ENCODE measurements at places on chromosomes 6 and 20. TPM values are rescaled to one million over a fixed set of nuclear protein-coding genes. Genes with fewer than 3 reads are reported as not detected.

DNA sequence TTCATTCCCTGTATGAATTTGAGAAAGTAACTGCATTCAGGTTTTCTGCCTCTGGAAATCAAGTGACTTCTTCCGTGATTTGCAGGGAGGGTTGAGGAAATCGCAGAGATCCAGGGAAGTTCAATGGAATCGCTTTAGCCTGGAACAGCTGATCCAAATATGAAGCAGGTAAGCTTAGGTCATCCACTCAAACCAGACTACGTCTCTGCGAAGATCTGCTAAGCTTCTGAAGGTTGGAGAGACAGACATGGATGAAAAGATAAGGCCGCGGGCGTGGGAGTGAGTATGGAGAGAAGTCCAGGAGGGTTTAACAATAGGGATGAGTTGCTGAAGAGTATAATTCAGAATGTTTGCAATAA is 34.2 kb upstream of the BTN3A2 start:
- H3K4me1 ChIP-seq = peaks cover 63% of the 10 kb centered on the region
- H3K36me3 ChIP-seq = peaks cover 3% of the 10 kb centered on the region
- DNase-seq = no peak
- peak overlapping the region; percentile 74 for H3K4me3 ChIP-seq

DNA sequence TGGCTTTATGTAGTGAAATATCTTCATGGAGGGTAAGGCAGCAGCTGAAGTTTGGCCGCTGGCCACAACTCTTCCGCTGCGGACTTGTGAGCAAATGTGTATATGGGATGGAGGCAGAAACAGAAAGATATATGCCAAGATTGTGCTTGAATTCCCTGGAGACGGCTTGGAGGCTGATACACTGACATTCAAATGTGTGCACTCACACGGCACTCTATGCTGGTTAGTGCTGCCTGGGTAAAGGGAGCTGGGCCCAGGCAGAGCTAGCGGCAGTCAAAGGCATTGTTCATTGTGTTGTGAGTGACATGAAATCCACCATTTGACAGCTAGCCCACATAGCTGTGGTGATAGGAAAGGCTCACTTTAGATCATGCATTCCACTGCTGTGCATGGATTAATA is 202.7 kb downstream of the CLIC5 start:
- H3K4me3 ChIP-seq = no peak overlapping the region
- no peak overlapping the region for H3K27ac ChIP-seq
- H3K27me3 ChIP-seq = no peaks in the 10 kb centered on the region
- peaks cover 1% of the 10 kb centered on the region for H3K4me1 ChIP-seq
- no peaks in the 10 kb centered on the region for H3K36me3 ChIP-seq
- no peak for DNase-seq

- no peaks in the 10 kb centered on the region for H3K27me3 ChIP-seq
- DNase-seq = no peak
- peak overlapping the region; percentile 90 for H3K27ac ChIP-seq
- H3K36me3 ChIP-seq = peaks cover 89% of the 10 kb centered on the region
- H3K4me1 ChIP-seq = peaks cover 88% of the 10 kb centered on the region
Observed at GRCh38 chr20:51511861-51512619, 30.5 kb downstream of the NFATC2 start.

DNA sequence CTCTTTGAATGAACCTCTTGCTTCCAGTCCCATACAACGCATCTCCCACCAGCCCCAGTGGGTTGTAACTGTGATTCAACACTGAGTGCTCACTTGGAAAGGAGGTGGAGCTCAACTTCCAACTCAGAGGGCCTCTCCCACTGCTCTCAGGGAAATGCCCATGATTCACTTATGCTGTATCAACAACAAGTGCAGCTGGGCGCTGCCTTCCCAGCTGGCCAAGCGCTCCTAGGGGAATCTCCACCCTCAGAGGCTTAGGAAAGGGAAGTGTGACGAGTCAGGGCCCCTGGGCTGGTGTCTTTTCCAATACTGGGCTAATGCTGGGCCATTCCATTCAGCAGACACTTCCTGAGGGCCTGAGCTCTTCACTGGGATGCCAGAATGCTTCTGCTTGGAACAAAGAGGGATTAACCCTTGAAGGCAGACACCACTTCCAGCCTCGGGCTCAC is 8.1 kb upstream of the OCSTAMP start:
- no peaks in the 10 kb centered on the region for H3K36me3 ChIP-seq
- H3K27me3 ChIP-seq = peaks cover 4% of the 10 kb centered on the region
- no peak for DNase-seq
- no peak overlapping the region for H3K4me3 ChIP-seq
- peaks cover 44% of the 10 kb centered on the region for H3K4me1 ChIP-seq
- no peak overlapping the region for H3K27ac ChIP-seq

DNA sequence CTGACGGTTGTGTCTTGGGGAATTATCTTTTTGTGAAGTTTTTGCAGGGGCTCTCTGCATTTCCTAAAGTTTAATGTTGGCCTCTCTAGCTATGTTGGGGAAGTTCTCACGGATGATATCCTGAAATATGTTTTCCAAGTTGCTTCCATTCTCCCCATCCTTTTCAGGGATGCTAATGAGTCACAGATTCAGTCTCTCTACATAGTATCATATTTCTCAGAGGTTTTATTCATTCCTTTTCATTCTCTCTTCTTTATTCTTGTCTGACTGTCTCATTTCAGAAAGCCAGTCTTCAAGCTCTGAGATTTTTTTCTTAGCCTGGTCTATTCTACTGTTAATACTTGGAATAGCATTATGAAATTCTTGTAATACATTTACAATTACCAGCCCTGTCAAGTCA is 61.3 kb downstream of the UNC5CL start:
- H3K4me1 ChIP-seq = no peaks in the 10 kb centered on the region
- DNase-seq = no peak
- no peak overlapping the region for H3K4me3 ChIP-seq
- H3K27me3 ChIP-seq = peaks cover 67% of the 10 kb centered on the region

The APMAP gene
- 38.7 TPM for total RNA-seq

The MAS1 gene
- total RNA-seq = not detected

The XKR7 gene
- total RNA-seq = not detected

The SIGLEC1 gene
- not detected for total RNA-seq

The MYLK2 gene
- 0.87 TPM for total RNA-seq
